Activated naive CD8-positive, alpha-beta T cell treated with anti-CD3 and anti-CD28 coated beads for 36 hours (primary cell): ENCODE measurements at places on chromosomes 11 and 22. TPM values are rescaled to one million over a fixed set of nuclear protein-coding genes. Genes with fewer than 3 reads are reported as not detected.

Gene ZNF214
- total RNA-seq, result not detected

Gene TMPRSS5
- total RNA-seq, result 0.29 TPM

GRCh38 chr11:15873501-15873900, 482.8 kb downstream of the SOX6 start:
- no peak for DNase-seq

Gene NRIP3
- 0.95 TPM for total RNA-seq

DNA sequence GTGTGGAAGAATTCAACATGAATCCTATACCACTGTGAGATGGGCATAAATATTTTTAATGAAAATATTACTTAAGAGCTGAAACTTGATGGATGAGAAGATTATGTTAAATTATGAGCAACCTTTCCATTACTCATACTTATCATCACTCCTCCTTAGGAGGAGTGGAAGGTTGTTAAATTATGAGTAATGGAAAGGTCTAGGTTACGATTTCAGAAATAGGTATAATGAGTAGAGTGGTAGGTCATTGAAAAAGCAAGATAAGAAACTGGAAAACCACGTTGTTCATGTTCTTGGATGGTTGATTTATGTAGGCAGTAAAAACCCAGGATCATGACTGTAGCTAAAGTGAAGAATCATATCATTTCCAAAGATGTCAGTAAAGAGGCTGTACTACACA, 973.2 kb upstream of the RAG2 start:
- DNase-seq, result no peak
